H9 (cell line): ENCODE measurements at places on chromosomes 6 and 20.

DNA sequence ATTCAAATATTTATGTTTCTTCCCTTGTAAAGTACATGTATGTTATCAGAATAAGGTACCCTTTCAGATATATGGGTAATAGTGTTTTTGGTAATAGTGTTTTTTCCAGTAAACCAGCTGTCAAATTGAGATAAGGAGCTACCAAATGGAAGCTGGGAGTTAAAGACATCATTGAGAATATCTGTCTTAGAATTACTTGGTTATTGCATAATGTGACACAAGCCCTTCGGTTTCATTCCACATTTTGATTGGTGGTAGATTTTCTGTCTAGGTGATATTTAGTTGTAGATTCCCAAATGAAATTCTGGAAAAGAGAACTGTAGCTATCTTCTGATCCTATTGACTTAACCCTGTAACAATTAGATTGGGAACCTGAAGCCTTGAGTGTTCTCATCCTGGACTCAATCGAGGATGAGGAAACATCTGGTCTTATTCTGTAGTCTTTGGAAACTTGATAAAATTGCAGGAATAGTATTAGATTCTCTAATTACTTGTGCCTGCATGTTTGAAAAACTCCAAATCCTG lies 75.1 kb upstream of the SYNJ2 start:
- no peak for DNase-seq

DNA sequence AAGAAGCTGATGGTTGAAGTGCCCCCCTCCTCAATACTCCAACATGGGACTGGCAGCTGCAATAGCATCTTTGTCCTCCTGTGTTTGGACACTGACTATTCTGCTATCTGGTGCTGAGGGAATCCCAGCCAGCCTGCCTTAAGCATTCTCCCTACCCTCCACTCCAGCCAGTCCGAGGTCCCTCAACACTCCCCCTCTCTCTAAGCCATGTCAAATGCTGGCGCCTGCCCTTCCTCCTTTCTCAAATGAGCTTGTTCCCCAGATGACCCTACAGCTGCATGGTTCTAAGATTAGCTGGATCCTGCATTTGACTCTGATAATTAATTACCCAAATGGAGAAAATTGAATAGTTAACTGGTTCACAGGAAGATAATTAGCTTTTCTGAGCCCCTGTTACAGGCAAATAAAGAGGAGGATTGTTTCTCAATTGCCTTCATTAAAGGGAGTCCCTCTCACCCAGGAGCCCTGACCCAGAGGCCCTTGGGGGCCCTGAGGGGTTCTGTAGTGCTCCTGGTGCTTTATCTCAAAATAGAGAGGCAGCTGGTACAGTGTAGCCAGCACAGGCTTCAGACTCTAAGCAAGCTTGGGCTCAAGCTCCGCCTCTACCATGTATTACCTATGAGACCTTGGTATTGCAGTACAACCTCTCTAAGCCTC lies 37.9 kb upstream of the CHD6 start:
- no peak for DNase-seq

DNA sequence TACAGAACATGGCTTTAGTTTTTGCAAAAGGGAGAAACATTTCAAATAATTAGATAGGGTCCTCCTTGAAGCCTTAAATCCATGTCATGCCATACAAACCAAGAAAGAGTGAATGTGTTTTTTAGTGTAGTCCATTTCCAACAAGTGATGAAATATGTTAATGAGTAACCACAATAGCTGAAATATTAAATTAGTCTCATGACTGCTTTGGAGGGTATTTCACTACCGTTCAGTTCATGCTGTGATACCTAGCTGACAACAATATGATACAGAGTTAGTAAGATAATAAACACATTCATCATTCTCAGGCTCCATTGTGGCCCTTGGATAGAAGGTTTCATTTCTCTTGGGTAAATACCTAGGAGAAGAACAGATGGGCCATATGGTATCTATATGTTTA lies 5.8 kb upstream of the ID4 start:
- no peak for DNase-seq

DNA sequence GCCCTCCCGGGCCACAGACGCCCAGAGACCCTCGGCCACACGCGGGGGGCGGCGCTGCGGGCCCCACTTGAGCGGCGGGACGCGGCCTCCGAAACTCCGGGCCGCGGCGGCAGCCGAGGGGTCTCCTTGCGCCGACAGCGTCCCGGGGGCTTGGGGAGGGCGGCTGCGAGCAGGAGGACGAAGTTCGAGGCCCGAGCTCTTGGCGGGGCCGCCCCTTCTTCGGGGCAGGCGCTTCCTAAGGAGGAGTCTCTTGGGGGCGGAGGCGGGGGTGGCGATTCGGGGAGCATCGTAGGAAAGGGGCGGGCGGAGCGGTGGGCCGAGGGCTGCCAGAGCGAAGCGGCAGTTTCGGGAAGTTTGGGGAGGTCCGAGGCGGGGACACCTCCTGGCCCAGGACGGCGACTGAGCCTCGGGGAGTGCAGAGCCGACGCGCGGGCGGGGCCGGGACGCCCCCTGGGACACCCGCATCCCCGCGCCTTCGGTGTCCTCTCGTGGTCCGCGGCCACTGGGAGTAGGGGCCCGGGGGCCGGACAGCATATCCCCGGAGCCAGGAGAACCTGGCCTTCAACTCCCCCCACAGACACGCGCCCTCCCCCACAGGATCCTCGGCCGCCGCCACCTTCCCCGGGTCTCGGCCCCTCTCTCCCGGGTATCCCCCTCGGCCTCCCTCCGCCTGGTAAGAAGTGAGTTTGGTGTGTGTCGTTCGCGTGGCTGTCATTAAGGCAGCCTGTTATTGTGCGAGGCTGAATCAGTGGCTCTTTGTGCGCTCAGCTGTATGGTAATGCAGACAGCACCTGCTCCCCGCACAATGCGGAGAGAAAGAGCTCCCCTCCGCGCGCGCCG lies 613 bp upstream of the DLL1 start:
- DNase-seq: peak; percentile 92

- DNase-seq: no peak
Observed at GRCh38 chr20:5770231-5770986, 20.2 kb downstream of the SHLD1 start.

- DNase-seq: no peak
Observed at GRCh38 chr6:131646249-131646670, 9.2 kb downstream of the ENPP3 start.

GRCh38 chr20:53935344-53936084 lies 134.9 kb downstream of the BCAS1 start:
- DNase-seq: no peak

DNA sequence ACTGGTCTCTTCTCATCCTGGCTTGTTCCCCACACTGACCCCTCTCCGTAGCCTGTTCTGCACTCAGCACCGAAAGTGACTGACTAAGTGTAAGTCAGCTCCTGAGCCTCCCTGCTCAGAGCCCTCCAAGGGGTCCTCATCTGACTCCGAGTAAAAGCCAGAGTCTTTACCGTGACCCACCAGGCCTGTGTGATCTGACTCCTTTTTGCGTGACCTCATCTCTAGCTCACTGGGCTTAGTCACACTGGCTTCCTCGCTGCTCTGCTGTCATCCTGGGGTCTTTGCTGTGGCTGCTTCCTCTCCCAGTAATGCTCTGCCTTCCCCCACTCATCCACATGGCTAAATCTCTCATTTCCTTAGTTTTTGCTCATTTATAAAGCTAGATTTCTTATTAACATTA lies 116.6 kb downstream of the PLCB4 start:
- no peak for DNase-seq

DNA sequence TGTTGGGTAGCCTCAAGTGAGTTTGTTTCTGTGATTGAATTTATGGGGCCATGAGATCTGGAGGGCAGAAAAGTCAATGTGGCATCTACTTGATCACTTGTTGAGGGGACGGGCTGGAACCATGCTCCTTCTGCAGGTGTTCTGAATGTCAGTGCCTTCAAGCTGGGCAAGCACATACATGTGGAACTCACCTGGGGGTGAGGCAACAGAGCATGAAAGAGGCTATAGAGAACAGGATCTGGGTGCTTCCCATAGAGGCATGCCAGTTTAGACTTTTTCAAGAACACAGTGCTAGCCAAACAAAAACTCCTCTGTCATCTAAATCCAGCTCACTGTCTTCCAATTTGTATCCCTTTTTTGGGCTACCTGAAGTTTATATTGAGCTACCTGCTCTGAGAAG lies 77.8 kb upstream of the SLC35B3 start:
- no peak for DNase-seq

DNA sequence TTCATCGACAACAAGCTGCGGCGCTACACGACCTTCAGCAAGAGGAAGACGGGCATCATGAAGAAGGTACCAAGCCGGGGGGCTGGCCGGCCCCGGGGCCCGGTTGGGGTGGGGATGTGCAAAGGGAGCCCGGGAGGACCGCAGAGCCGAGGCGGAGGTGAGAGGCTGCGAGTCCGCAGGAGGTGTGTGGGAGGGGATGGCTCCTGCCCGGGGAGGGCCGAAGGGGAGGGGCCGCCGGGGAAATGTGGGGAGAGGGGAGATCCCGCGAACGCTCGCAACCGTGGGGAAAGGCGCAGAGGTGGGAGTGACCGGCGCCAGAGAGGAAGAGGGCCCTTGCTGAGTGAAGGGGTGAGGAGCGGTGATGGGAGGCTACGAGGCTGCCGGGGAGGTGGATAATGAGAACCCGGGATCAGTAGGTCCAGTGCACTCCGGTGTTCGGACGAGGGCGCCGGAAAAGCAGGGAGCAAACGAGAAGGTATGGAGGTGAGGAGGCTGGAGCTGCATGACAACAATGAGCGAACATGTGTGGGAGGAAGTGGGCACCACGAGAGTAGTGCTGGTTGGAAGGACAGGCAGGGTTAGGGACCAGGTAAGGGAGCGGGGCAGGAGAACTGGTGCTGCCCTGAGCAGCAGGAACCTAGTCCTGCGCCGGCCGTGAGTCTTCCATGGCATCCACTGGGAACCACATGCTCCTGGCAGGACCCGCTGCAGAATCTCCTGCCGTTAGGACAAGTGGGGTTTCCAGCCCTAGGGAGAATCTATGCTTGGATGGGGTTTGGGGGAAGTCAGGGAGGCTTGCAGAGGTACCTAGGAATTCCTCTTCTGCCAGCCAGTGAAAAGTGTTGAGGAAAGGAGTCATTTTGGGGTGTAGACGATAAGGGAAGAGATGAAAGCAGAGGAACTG lies 1.3 kb downstream of the SRF start:
- no peak for DNase-seq

DNA sequence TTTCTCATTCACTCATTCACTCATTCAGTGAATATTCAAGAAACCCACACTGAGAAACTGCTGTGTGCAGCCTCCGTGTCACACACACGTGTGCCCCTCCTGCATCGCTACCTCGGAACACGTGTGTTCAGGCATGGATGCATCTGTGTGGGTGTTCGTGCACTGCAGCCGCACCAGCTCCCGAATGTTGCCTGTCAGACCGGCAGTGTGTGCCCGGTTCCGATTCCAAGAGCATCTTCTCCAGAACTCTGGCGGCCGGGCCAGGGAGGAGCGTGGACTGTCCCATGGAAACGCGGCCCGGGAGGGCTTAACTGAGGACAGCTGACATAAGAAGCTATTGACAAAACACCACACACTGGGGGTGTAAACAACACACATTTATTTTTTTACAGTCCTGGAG lies 216.0 kb downstream of the DLL1 start:
- peak; percentile 21 for DNase-seq

- peak; percentile 36 for DNase-seq
Observed at GRCh38 chr6:125356884-125357283, 55.1 kb upstream of the HDDC2 start.

- no peak for DNase-seq
Observed at GRCh38 chr6:113148566-113148965, 708.6 kb upstream of the MARCKS start.

GRCh38 chr6:151497905-151498304 lies 4.1 kb downstream of the CCDC170 start:
- no peak for DNase-seq

GRCh38 chr20:1513801-1514200 lies 22.6 kb upstream of the SIRPB2 start:
- DNase-seq: no peak
